ENCODE measurements at places on chromosomes 11 and 22.
A peak's percentile ranks its signal among the peaks of the same experiment; 100 is the strongest.

- H3K27me3 ChIP-seq, result peaks cover 4% of the 10 kb centered on the region
- no peak for DNase-seq
- H3K4me1 ChIP-seq, result peaks cover 10% of the 10 kb centered on the region
- H3K36me3 ChIP-seq, result no peaks in the 10 kb centered on the region
- peak overlapping the region; percentile 63 for H3K27ac ChIP-seq
- no peak overlapping the region for H3K4me3 ChIP-seq
These were observed 8.9 kb downstream of the RIBC2 start for GRCh38 chr22:45422237-45422983.

DNA sequence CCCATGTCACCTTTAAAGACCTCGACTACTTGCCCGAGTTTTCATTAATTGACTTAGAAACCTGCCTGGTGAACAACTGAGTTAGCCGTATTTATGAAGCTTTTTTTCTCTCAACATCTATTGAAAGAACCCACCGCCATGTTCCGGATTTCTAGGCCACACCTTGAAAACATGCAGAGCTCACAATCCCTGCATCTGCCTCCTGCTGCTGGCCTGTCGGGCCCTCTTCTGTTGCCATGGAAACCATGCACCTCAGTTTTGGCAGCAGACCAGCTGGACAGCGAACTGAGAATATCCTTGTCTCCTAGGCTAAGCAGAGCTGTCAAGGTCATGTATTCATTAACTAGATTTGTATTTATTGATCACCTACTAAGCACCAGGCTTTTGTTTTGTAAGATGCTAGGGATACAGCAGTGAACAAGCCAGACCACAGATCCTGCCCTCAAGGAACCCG is 4.3 kb upstream of the PATZ1 start:
- DNase-seq, result no peak
- peaks cover 2% of the 10 kb centered on the region for H3K4me1 ChIP-seq
- H3K36me3 ChIP-seq, result no peaks in the 10 kb centered on the region
- no peak overlapping the region for H3K27ac ChIP-seq

GRCh38 chr11:66363805-66364535 is 7.6 kb downstream of the SLC29A2 start:
- H3K4me1 ChIP-seq, result peaks cover 2% of the 10 kb centered on the region
- no peak overlapping the region for H3K4me3 ChIP-seq
- H3K27me3 ChIP-seq, result no peaks in the 10 kb centered on the region
- peak; percentile 44 for DNase-seq

DNA sequence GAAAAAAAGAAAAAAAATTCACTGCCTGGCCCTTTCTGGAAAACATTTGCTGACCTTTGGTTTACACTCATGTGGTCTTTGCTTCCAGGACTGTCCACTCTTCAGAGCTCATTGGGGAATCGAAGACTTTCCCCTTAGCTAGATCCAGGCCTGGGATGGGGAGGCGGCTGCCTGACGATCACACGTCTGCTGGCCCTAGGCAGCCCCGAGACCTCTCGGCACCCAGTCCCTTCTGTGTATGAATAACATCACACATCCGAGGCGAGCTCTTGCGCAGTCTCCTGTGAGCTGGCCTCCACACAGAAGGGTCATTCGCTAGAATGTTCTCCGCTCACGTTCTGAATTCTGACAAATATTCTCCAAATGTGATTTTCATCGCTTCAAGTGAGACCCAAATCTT is 25.7 kb upstream of the GAL start:
- no peak for DNase-seq
- no peak overlapping the region for H3K4me3 ChIP-seq
- H3K27me3 ChIP-seq, result peaks cover 78% of the 10 kb centered on the region

- H3K36me3 ChIP-seq, result no peaks in the 10 kb centered on the region
- H3K4me1 ChIP-seq, result peaks cover 3% of the 10 kb centered on the region
- no peak for DNase-seq
- H3K27ac ChIP-seq, result no peak overlapping the region
- no peak overlapping the region for H3K4me3 ChIP-seq
These were observed 47.5 kb upstream of the POU2AF1 start for GRCh38 chr11:111426617-111427016.

GRCh38 chr22:49417833-49418232 is 409.8 kb downstream of the BRD1 start:
- H3K4me1 ChIP-seq, result no peaks in the 10 kb centered on the region
- H3K36me3 ChIP-seq, result peaks cover under 1% of the 10 kb centered on the region
- no peak overlapping the region for H3K27ac ChIP-seq
- DNase-seq, result no peak
- H3K4me3 ChIP-seq, result no peak overlapping the region
- H3K27me3 ChIP-seq, result peaks cover 14% of the 10 kb centered on the region

DNA sequence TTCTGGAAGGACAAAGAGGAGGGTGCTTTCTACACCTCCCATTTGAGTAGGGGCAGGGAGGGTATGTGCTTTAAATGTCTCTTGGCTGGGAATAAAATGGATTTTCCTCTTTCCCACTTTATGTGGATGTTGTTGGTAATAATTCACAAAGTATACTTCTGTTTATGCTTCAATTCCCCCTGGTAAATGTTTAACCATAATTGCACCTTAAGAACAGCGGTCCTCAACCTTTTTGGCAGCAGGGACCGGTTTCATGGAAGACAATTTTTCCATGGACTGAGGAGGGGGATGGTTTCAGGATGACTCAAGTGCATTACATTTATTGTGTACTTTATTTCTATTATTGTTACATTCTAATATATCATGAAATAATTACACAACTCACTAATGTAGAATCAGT is 4.0 kb upstream of the TP53AIP1 start:
- peaks cover 4% of the 10 kb centered on the region for H3K36me3 ChIP-seq
- no peak for DNase-seq
- peaks cover 48% of the 10 kb centered on the region for H3K27me3 ChIP-seq
- H3K4me1 ChIP-seq, result no peaks in the 10 kb centered on the region

- peak; percentile 52 for DNase-seq
- no peak overlapping the region for H3K27ac ChIP-seq
- H3K27me3 ChIP-seq, result peaks cover 45% of the 10 kb centered on the region
- peaks cover 17% of the 10 kb centered on the region for H3K36me3 ChIP-seq
These were observed 7.3 kb upstream of the SYT7 start for GRCh38 chr11:61587951-61588727.

Data from T-helper 17 cell (primary cell).